ENCODE measurements at places on chromosomes 2 and 18.

DNA sequence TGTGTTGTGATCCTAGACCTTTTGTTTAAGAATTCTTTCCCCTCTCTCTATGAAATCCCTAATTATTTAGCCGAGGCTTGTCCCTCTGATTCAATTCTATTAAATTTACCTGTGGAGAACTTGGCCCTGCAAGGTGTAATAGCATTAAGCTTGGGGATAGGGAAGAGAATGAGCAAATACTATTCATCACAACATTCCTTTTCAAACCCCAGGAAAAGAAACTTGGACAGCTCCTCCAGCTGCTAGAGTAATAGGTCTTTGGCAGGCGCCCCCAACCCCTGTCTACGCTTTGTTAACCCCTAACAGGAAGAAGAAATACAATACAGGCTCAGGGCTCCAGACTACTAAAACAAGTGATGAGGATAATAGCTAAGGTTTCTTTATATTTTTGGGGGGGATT is 957.0 kb downstream of the CPS1 start:
- no peak for DNase-seq

DNA sequence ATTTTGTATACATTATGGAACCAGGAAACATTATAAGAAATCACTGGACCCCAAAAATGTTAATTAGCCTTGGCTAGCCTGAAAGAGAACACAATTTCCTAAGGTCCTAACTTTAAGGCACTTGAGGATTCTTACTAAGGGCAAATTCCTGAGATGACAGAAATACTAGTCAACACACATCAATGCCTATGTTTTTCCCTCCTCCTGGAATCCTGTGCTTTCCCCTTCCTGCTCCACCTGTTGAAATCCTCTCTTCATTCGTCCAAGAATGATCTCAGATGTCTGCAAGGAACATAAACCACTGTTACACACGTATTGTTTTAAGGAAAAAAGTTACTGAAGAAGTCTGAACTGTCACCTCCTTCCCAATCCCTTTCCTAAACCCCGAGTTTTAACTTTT is 21.2 kb upstream of the DARS1 start:
- no peak for DNase-seq

GRCh38 chr2:73101626-73102256 is 11.0 kb downstream of the RAB11FIP5 start:
- DNase-seq: no peak

GRCh38 chr18:48649231-48649630 is 110.4 kb downstream of the CTIF start:
- no peak for DNase-seq

GRCh38 chr2:19538411-19538963 is 180.1 kb upstream of the OSR1 start:
- no peak for DNase-seq

DNA sequence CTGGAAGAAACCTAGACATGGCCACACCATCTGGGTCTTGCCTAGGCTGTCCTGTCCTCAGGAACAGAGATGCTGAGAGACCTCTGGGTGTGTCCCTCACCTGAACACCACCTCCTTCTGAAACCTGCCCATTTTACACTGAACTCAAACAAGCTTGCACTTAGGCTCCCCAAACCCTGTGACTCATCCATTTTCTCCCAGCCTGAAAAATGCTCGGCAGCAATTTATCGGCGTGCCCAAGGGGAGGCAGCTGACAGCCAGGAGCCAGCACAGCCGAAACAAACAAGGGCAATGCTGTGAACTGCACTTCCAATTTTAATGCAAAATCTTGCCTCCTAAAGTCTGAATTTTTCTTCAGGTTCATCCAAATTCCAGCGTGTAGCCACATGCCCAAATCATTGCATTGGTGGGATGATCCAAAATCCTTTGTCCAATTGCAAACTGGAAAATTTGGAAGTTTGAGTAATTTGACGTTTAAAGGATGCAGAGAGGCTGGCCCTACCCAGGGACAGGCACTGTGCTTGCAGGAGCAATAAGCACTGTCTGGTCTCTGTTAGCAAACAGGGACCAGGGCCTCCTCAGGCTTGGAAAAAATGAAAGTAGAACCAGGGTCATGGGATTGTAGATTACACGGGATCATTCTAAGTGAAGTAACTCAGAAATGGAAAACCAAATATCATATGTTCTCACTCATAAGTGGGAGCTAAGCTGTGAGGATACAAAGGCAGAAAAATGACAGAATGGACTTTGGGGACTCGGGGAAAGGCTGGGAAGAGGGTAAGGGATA is 67.7 kb downstream of the GALNT14 start:
- no peak for DNase-seq

GRCh38 chr2:180122874-180123273 is 115.8 kb upstream of the CWC22 start:
- no peak for DNase-seq

- no peak for DNase-seq
Observed at GRCh38 chr18:57249179-57249578, 102.3 kb downstream of the BOD1L2 start.

DNA sequence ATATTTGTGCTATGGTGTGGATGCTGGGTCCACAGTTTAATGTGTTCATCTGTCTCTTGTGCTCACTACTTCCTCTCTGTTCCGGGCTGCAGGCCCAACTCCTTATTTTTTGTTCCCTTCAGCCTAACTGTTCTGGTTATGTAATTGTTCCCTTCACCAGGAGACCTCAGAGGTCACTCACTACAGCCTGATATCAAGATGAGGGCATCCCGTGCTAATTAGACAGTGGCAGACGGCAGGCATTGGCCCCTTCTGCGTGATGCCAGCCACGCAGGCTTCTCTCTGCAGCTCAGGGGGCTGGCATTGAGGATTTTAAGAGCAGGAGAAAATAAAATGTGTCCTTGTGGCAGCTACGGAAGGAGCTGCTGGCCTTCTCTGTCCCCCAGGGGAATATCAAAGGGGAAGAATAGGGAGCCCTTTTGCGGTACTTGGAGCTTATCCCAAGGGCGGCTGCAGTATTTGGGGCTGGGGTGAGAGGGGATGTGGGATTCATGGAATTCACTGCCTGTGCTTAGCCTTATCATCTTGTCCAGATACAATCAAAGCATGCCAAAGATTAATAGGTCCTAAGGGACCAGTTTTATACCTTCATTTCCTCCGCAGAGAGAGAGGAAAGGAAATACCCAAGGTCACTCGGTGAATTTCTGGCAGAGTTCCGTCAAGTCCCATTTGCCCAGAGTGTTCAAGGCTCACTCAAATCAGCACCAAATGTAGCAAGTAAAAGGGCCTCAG is 53.3 kb upstream of the TRIB2 start:
- no peak for DNase-seq

DNA sequence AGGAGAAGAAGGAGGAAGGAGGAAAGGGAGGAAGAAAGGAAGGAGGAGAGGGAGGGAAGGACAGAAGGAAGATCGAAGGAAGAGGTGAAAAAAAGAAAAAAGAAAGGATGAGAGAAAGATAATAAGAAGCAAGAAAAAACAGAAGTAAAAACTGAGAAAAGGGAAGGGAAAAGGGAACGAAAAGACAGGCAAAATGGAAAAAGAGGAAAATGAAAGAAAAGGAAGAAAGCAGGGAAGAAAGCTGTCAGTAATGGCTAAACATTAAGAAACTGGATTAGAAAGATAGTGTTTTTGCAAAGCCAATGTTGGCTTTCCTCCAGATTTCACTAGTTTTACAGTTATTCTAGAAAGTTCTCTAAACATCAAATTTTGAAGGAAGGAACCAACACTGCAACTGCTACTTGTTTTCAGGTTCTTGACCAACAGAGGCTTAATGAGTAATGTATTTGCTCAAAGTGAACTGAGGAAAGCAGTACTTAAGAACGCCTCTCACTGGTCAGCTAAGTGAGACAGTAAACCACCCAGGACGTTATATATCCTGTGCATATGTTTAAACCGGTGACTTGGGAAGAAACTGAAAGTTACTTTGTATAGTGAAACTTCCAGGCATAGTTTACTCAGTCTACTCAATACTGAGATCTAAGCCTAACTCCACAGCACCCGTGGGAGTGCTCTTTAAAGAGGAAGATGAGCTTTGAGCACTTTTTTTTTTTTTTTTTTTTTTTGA is 286.2 kb upstream of the TRIB2 start:
- no peak for DNase-seq

DNA sequence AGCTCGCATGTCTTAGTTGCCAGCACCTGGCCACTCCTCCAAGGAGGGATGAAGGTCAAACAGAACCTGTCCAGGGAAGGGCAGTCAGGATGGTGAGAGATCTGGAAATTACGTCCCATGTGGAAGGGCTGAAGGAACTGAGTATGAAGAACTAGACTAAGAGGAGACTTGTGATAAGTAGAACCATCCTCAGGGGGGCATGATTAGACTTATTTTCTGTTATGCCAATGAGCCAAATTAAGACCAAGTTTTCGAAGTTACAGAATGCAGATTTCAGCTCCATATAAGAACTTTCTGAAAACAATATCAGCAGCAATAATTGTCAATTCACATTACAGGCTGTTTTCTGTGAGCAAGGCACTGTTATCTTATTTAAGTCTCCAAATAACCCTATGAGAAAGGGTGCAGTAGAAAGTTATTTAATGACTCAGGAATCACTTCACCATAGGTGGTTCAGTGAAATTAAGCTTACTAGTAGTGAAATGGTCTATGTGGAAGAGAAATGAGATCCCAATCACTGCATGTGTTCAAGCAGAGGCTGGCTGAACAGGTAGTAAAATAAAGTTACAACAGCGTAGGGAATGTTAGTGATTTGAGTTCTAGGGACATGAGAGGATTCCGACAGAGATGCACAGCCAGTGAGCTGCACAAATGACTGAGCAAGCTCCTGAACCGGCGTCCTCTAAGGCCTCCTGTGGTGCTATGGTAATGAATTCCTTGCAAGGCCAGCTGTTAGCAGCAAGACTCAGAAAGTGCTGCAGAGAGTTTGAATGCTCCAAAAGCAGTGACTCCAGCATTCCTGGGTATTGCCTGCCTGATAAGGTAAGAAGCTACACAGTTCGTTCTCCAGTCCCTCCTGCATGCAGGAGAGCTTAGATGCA is 4.5 kb upstream of the DYM start:
- DNase-seq: no peak

- no peak for DNase-seq
Observed at GRCh38 chr2:105288133-105288532, 41.4 kb downstream of the TGFBRAP1 start.

DNA sequence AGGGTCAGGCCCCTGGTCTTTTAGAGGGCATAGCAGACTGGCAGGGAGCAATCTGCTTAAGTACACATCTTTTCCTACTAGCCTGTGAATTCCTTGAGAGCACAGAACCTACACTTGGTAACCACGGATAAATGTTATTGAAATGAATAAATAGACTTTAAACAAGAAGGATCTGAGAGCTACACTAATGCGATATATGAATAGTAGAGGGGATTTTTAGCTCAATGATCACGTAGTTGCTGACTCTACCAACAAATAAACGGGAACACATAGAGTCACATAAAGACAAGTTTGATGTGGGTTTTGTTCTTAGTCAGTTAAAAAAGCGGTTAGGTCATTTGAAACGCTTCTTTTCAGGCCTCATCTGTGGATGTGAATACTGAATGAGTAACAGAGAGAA is 290.3 kb upstream of the CCDC68 start:
- DNase-seq: no peak

DNA sequence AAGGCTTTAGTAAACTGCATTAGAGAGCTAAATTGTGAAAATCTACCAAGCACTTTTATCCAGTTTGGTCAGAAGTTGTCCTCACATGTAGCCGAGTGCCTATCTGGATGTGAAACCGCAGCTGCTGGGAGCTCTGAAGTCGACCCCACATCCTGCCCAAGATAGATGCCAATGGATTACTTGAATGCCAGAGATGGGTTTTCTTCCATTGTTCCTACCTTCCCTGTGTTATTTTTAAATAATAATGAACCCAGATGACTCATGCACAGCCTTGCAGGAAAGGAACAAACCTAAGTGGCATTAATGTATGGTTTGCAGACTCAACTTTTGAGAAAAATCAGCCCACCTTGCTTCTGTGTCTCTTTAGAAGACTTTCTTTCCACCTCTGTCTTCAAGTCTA is 408.5 kb downstream of the FBXO15 start:
- DNase-seq: no peak

GRCh38 chr18:28175930-28176697 is 816 bp downstream of the CDH2 start:
- peak; percentile 29 for DNase-seq

- DNase-seq: no peak
Observed at GRCh38 chr2:2688254-2688653, 357.2 kb upstream of the MYT1L start.

DNA sequence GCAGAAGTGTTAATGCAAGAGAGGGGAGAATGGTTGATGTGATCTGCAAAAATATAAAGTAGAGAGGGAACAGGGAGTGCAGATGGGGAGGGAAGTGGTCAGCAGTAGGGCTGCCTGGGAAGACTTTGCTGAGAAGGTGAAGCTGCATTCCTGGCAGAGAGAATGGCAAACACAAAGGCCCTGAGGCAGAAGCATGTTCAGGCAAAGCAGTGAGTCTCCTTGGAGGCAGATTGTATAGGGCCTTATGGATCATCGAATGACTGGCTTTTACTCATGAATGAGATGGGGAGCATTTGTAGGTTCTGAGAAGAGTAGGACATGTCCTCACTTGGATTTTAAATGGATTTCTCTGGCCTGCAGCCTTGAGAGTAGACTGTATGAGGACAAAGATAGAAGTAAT is 9.5 kb downstream of the ITGA6 start:
- DNase-seq: no peak

GRCh38 chr2:99489063-99489760 is 605 bp downstream of the REV1 start:
- peak; percentile 67 for DNase-seq

- no peak for DNase-seq
Observed at GRCh38 chr18:35019933-35020332, 21.3 kb upstream of the MAPRE2 start.

GRCh38 chr2:221567809-221568208 is 4.3 kb downstream of the EPHA4 start:
- DNase-seq: no peak

All from nucleus accumbens (tissue), 56 donors.